ENCODE measurements at places on chromosomes 7 and 10.

GRCh38 chr7:107037717-107038603 is 6.5 kb upstream of the PRKAR2B start:
- no peak for DNase-seq

DNA sequence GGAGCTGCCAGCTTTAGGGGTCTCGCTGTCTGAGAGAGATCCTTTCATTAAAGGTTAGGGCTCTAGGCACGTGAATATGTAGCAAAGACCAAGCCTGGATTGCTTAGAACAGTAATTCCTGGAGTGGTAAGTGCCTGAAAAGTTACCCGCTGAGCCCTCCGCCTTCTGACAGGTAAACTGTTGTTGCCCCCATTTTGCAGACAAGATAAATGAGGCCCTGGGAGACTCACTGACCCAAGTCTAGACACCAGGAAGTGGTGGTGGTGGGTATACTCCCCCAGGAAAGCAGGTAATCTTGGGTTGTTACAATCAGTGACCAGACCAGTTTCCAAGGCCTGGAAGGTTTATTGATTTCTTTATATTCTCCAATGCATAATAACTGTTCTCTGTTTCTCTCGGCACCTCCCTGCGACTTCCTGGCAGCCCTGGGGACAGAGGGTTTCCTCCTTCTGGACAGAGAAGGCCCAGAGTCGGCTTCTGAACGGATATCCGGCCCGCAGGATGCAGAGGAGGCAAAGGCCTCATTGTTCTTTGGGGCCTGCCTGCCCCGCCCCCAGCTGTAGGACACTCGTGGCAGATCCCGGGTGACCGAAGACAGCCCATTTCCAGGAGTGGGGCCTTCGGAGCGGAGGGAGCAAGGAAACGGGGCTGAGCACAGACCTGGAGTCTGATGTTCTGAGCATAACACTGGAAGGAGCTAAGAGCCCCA is 1.3 kb upstream of the GRK5 start:
- DNase-seq, result no peak

DNA sequence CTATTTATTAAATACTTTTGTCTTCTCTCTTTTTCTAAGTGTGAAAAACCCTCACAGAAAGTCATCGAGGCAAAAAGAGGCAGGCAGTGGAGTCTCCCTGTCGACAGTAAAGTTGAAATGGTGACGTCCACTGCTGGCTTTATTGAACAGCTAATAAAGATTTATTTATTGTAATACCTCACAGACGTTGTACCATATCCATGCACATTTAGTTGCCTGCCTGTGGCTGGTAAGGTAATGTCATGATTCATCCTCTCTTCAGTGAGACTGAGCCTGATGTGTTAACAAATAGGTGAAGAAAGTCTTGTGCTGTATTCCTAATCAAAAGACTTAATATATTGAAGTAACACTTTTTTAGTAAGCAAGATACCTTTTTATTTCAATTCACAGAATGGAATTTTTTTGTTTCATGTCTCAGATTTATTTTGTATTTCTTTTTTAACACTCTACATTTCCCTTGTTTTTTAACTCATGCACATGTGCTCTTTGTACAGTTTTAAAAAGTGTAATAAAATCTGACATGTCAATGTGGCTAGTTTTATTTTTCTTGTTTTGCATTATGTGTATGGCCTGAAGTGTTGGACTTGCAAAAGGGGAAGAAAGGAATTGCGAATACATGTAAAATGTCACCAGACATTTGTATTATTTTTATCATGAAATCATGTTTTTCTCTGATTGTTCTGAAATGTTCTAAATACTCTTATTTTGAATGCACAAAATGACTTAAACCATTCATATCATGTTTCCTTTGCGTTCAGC is 43.4 kb downstream of the TARP start:
- DNase-seq, result no peak

- DNase-seq, result no peak
These were observed 23.2 kb downstream of the TPK1 start for GRCh38 chr7:144812379-144813283.

GRCh38 chr10:132528064-132528691 is 9.4 kb upstream of the INPP5A start:
- DNase-seq, result no peak

- DNase-seq, result no peak
These were observed 658.8 kb upstream of the LRRN3 start for GRCh38 chr7:110432061-110432553.

- DNase-seq, result no peak
These were observed 9.2 kb downstream of the SGMS1 start for GRCh38 chr10:50614444-50615137.

- no peak for DNase-seq
These were observed 61.1 kb upstream of the PDCD4 start for GRCh38 chr10:110810625-110811024.

DNA sequence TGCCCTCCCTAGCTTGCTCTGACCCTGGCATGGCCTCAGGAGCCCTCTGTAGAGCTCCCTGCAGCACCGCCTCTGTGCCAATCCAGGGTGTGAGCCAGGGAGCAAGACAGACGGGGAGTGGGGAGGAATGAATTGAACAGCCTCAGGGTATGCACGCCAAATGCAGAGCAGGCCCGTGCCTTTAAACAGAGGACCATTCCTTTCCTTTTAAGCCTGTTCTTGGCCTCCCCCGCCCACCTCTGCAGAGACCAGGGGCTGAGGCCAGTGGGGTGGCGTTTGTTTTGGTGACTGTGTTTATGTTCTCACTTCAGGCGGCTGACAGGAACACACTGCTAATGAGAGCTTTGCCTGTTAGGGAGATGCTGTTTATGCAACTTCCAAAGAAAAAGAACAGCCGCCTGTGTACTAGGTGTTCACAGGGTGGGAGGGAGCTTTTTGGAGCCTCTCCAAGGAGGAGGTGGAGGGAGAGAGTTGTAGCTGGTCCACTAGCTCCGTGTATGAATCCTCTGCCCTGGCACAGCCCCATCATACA is 528.1 kb upstream of the DPP6 start:
- no peak for DNase-seq

DNA sequence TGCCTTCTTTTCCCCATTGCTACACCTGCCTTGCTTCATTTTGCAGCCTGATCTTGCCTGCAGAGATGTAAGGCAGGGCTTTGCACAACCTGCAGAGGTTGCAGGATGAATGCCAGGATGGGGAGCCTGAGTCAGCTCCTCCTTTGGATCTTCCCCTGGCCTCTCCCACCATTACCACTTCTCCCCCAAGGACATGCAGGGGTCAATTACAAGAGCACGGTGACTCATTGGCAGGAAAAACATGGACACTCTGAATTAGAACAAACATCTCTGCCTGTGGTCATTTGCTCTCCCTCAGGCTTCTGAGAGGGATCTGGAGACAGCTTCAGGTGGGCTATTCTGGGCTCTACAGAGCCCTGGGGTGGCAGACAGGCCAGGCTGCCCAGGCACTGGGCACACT is 89.2 kb downstream of the HERPUD2 start:
- no peak for DNase-seq

DNA sequence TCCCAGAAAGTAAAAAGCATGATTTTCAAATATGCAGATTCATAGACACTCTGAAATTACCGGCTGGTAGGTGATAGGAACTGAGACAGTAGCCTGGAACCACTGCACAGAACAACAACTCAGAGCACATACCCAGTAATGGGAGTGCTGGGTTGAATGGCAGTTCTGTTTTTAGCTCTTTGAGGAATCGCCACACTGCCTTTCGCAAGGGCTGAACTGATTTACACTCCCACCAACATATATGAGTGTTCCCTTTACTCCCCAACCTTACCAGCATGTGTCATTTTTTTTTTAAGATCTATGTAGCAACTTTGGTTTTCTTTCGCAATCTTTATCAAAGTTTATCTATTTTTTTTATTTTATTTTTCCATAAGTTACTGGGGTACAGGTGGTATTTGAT is 358.8 kb downstream of the CALN1 start:
- DNase-seq, result no peak

- no peak for DNase-seq
These were observed 161.5 kb downstream of the SEMA3D start for GRCh38 chr7:85025312-85025756.

DNA sequence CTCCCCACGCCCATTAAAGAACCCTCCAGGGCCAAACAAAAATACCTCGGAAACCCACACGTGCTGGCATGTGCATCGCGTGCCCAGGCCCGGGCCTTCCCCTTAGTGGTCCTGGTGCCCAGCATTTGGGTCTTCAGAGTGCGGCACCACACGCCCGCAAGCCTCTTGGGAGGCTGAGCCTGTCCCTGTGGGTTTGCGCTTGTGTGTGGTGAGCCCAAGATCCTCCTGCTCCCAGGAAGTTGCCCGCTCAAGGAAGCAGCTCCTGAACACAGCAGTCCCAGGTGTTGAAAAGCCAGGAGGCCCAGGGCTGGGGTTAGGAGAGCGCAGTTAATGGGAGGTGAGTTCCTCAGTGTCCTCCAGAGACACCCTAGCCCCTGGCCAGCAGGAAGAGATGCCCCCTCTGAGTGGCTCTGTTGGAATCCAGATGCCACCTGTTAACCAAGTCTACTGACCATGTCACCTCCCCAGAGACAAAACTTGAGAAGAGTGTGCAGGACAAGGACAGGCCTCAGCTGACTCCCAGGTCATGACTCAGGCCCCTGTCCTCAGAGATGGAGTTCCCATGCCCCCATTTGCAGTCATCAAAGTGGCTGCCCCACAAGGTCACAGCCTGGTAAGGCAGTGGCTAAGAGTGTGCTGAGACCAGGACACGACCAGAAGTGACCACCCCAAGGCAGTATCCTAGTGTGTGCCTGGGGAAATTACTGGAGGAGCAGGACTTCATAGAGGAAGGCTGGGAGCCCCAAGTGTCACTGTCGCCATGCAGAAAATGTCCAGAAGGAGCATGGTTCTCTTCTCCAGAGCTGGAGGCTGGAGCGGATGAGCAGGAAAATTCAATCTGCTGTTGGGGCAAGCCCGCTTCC is 5.2 kb downstream of the FZD9 start:
- DNase-seq, result no peak

DNA sequence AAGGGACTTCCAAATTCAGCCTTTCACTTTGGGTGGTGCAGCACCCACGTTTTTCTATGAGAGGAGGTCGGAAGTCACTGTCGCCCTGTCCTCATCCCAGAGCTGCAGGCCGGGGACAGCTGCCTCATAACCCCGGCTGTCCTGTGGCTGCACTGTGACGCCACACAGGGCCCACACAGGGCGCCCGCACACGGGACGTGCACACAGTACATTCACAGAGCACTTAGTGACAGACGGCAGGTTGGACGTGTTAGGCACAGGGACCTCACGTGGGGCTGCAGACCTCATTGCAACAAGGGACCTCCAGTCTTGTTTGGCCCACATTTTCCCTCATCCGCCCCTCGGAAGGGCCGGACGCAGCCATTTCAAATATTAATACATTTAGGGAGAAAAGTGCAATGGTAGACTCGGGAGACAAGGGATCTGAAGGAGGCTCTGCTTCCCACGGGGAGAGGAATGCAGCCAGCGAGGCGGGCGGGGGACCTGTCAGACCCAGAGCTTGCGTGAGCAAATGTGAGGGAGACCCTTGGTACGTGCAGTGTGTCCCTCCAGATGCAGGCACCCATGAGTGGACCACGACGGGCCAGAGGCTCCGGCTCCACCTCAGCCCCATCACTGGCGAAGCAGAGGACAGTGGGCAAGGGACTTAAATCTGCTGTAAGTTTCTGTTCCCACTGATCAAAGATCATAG is 86.7 kb downstream of the VOPP1 start:
- DNase-seq, result no peak

GRCh38 chr10:33155720-33156638 is 178.5 kb downstream of the NRP1 start:
- no peak for DNase-seq

DNA sequence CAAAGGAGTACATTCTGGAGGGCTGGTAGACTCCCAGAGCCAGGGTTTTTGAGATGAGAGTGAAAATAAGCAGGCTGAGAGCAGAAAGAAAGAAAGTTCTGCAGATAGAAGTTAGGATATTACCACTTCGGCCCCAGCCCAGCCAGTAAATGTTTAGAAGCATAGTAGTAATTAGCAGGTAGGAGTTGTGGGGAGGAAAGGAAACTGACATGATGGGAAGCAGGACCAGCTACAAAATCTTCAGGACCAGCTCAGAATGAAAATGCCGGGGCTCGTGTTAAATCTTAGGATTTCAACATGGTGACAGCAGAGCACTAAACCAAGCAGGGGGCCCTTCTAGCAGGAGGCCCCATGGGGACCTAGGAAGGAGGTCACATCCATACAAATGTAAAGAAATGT is 28.7 kb downstream of the PRSS2 start:
- DNase-seq, result no peak

DNA sequence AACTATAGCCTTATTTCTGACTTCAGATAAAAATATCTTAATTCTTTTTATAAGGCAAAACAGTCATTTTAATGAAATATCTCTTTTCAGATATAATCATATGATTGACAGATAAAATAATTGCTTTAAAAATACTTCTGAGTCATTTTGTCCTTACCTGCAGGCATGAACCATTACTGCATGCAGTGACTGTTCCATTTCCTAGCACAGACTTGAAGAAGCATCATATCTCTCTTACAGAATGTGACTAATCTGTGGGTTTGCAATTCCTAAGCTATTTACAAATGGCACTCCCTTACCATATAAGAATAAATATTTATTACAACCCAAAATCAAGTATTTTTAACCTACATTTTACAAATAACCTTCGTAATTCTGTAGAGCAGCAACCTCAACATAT is 120.7 kb downstream of the SRPK2 start:
- DNase-seq, result no peak

DNA sequence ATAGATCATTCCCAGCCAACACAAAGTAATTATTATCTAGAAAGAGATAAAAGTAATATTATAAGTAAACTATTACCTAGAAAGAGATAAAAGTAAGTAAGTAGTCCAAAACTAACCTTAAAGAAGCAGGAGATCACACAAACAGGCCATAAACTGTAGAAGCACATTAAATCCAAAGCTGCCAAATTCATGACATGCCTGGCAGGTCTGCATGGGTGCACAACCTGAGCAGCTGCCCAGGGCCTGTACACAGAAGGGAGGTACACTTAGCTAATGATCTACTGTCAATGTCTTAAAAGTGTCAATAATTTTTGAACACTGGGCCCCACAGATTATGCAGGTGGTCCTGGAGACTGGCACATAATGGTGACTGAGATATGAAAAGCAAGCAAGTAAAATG is 196.5 kb downstream of the GRM8 start:
- no peak for DNase-seq

DNA sequence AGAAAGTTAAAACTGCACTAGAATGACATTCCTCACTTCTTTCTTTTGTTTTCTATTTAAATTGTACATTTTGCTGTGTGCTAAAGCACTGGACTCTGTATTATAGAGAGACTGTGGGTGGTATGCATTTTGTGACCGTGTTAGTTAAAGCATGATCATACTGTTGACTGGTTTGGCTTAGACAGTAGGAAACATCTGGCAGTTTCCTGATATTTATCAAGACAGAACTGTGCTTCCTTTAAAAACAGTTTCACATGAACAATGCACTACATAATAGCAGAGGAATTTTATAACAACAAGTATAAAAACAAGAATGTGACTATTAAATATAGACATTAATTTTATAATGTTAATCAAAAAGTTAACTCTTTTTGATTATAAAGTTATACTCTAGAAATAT is 23.1 kb downstream of the GNG11 start:
- no peak for DNase-seq

Data from NCI-H2227 treated with DMSO at 0.1 percent for 48 hours (cell line).